HCEC 1CT (cell line): ENCODE measurements at places on chromosomes 2 and 18.

DNA sequence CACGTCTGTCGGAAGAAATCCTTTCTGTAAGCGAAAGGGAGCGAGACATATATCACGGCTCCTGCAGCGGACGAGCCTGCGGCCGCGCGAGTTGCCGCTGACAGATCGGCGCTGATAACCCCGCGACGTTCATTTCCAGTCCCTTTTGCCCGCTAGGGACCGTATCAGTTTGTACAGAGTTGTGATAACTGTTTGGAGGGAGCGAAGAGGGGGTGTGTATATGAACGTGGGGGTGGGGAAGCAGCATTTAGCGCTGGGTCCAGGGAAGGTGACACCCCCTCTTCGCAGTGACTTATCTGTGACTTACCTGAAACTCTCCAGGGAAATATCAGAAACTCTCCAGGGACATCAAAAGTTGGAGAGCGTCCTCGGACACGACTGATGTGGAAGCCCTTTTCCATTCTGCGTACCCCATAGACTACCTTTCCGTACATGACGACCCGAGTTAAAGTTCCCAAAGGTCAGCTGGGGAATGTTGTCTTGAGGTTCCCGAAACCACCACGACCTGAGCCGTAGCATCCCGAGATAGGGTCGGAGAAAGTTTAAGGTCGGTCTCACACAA is 948 bp upstream of the GATA6 start:
- DNase-seq: no peak

GRCh38 chr2:85371045-85371444 is 16.5 kb downstream of the ELMOD3 start:
- no peak for DNase-seq

DNA sequence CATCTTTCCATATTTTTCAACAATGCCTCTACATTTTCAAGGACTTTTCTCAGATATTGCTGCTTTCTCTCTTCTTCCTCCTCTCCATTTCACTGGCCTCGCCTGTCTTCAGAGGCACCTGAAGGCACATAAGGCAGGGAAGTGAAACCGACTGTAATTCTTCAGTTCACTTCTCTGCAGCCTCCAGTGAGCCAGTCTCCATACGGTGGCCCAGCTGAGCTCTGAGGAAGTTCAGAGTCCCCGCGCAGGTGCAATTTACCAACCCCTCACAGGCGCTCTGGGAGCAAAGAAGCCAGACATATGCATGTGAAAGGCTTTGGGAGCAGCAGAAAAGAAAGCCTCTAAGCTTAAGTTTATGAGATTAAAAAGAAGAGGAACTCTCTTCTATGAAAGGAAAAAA is 12.4 kb downstream of the KLHL14 start:
- no peak for DNase-seq

DNA sequence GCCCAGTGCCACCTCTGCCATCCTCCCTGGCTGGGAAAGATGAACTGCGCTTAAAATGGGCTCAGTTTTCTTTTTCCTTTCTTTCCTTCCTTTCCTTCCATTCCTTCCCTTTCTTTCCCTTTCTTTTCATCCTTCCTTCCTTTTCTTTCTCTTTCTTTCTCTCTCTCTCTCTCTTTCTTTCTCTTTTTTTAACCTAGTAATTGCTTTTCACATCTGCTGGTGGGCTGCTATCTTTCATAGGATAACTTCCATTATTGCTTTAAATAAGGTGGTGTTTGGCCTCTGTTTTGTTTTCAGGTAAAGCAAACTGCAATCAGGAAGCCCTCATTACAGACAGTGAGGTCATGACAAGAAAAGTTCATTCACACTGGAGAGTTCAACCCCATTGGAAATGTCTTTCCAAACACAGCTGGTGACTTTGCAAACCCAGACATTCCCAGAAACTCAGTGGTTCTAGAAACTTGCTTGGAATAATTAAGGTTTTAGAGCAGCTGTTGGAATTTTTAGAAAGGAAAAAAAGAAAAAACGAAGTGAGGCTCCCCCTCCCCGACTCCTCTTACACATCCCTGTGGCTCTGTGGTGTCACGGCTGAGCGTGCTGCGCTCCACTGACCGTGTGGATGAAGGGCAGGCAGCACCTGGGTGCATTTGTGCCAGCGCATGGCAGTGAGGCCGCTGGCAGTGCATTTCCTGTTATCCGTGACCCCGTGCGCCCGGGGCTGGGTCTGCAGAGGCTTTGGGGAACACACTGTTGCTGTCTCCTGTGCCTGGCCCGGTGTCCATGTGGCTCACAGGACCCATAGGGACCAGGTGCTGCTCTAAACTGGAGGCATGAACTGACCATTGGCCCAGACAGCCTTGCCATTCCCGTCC is 76.9 kb downstream of the MBP start:
- DNase-seq: no peak

- no peak for DNase-seq
Observed at GRCh38 chr2:169162613-169163012, 93.2 kb downstream of the DHRS9 start.

- no peak for DNase-seq
Observed at GRCh38 chr2:73385123-73385503, 523 bp upstream of the ALMS1 start.

- no peak for DNase-seq
Observed at GRCh38 chr2:111055735-111056134, 65.0 kb upstream of the BCL2L11 start.

DNA sequence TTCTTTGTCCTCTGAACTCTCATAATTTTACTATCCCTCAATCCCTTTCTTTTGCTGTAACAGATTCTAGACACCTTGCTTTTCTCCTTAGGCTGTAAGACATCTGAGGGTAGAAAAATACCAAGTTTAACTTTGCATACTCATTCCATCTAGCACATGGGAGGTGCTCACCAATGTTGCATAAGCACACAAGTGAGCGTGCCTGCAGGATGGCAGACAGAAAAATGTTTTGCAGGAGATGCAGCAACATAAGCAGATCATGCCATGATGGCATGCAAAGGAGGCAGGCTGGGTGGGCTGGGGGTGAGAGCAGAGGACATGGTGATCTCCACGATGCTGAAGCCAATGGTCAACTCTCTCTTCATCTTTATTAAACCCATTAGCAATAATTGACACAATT is 24.1 kb downstream of the CYRIA start:
- no peak for DNase-seq

DNA sequence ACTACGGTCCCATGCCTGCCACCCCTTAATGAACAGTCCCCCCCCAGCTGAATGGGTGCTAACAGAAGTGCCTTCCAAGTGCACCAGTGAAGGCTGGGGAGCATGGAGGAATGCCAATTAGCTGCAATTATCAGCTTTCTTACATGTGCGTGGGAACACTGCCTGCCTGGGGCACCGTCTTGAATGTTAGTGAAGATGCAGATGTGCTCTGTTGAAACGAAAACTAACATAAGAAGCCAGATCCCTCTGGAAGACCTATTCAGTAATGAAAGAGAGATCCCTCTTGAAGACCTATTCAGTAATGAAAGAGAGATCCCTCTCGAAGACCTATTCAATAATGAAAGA is 154.5 kb downstream of the CLIP4 start:
- DNase-seq: no peak

DNA sequence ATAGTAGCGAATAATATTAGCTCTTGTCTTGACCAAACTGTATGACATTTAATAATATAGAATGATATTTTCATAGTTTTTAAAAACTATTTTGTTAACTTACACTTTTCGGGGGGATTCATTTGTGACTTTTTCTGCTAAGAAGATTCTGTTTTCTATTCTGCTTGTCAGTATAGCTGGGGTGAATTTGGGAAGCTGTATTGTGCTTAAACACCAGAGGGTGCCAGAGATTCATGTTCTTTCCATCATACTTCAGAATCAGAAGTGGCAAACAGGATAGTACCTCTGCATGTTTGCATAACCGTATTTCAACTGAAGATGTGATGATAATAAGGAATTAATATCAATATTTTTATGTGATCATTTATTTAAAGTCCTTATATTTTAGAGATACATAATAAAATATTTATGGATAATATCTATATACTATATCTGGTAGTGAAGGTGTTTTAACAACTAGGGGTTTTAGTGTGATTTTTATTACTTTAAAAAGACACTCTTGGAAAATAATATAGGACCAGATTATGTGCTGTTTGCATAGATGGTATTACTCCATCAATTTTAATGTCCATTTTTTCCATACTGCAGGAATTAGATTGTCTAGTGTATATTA is 81.0 kb downstream of the TAF4B start:
- DNase-seq: peak; percentile 59

DNA sequence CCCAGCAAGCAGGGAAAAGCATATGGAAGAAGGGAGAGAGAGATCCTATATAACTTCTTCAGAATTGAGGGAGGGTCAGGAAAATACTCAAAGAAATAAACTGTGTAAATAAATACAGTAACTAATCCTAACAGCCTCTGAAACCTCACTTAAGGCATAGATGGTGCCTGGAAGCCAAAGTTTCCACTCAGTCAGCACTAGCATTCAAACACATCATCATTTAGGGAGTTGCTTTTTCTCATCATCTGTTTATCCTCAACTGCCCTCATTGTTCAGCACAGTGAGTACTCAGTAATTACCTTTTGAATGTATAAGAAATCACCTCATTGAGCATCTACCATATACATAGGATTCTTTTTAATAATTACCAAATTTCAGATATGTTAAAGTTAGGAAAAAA is 262.9 kb downstream of the C1D start:
- no peak for DNase-seq

DNA sequence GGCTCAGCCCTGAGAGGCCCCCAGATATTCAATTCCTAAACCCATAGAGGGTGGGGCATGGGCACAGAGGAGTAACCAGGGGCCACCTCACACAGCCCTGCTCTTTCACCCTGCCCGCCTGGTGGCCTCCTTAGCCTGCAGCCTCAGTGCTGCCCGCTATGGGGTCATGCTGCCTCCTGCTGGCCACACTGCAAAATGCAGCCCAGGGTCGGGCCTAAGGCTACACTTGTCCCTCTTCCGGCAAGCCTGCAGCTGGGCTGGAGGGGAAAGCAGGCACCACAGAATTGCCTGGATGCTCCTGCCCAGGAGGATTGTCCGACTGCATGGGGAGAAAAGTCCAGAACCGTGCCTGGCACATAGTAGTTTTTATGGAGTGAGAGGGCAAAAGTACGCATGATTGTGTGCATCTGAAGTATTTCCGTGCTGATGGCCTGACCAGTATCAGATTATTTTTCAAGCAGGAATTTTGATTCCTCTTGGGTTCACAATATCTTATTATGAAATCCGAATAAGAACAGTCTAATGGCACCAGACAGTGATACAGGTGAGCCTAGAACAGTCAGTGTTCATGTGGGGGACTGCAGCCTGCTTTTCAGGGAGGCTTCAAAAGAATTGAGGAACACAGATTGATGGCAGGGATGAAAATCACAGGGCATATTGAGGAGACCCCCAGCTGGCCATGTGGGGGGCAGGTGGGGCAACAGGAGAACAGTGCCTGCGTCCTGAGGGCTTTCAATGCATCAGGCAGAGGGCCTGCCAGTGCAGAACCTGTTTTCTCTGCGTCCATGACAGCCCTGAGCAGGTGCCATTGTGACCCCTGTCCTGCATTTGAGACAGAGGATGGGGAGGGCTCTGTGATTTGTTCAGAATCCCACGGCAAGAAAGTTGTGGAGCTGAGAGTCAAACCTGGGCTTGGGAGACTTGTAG is 51.2 kb upstream of the ALPP start:
- DNase-seq: peak; percentile 19

DNA sequence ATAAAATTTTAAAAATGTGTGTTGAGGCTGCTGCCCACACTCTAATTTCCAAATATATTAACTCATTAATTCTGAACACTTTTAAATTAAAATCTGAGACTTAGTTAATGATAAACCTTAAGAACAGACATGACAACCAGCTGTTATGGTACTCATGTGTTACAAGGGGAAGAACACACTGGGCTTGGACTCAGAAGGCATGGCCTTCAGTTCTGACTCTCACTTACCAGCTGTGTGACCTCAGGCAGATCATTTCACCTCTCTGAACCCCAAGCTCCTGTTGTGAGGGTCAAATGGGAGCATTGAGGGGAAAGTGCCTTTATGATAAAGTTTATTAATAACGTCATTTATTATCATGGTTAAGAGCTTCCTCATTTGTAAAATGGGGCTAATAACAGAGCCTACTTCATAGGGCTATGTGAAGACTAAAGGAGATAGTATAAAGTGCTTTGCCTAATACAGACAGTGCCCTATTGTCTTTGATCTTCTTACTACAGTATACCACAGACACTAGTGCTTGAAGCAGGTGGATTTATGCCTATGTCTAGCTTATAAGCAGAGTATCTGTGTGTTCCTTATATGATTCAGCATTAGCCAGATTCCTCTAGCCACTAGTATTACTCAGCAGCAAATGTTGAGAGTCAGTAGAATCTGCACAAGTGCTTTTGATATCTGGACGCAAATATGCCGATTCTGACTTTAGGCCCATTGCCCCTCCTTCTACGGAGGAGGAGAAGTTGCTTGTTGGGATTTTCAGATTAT is 99.6 kb downstream of the SGPP2 start:
- DNase-seq: no peak

DNA sequence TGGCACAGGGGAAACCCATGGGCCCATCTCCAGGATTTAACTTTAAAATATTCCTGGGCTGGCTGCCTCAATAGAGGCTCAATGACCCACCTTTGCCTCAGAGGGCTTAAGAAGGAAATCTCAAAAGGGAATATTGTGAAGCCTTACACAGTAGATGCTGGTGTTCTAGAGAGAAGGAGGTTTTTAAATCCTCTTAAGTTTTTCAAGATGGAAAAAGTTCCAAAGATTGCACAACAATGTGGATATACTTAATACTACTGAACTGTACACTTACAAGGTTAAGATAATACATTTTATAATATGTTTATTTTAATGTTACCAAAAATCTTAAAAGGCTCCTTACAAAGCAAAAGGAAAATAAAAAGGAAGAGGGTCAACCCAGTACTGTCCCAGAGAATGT is 54.9 kb upstream of the LCLAT1 start:
- no peak for DNase-seq

DNA sequence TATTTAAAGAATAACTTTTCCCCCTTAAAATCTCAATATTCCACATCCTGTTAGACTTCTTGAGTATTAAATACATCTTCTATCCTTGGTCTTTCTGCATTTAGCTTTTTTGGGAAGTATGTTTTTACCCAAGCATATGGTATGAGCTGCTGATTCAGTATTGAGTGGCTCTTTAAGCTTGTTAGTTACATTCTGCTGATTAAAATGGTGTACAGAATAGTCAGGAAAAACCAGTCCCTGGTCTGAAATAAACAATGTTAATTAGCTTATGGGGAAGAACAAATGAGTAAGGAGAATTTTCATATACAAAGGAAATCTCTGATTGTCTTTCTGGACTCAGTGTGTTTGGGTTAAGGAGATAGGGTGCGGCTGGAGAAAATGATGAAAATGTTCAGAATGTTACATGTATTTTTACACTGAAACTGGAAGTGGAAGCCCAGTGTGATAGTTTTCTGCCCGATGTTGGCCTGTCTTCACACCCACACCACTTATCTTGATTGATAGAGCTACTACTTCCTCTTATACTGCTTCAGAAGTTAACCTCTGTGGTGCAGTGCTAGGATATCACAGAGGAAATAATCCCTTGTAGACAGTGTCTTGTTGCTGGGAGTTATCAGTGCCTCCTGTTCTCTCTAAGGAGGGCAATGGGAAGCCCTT is 84.0 kb downstream of the MSH2 start:
- DNase-seq: peak; percentile 42

GRCh38 chr2:146764301-146764700 is 1080.5 kb upstream of the ACVR2A start:
- DNase-seq: no peak

GRCh38 chr2:235851828-235852525 is 316.2 kb downstream of the GBX2 start:
- no peak for DNase-seq
